ENCODE measurements at places on chromosomes 5 and 9.
A peak's percentile ranks its signal among the peaks of the same experiment; 100 is the strongest.

DNA sequence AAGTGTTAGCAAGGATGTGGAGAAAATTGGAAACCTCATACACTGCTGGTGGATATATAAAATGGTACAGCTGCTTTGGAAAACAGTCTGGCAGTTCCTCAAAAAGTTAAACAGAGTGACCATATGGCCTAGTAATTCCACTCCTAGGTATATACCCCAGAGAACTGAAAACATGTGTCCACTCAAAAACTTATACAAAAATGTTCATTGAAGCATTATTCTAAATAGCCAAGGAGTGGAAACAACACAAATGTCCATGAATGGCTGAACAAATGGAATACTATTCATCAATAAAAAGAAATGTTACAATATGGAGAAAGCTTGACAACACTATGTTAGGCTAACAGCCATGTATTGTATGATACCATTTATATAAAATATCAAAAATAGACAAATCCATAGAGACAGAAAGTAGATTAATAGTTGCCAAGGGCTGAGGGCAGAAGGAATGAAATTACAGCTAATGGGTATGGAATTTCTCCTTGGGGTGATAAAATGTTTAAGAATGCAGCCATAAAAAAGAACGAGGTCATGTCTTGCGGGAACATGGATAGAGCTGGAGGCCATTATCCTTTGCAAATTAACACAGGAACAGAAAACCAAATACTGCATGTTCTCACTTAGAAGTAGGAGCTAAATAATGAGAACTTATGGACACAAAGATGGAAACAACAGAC, 33.6 kb upstream of the FBP1 start:
- DNase-seq, result no peak

DNA sequence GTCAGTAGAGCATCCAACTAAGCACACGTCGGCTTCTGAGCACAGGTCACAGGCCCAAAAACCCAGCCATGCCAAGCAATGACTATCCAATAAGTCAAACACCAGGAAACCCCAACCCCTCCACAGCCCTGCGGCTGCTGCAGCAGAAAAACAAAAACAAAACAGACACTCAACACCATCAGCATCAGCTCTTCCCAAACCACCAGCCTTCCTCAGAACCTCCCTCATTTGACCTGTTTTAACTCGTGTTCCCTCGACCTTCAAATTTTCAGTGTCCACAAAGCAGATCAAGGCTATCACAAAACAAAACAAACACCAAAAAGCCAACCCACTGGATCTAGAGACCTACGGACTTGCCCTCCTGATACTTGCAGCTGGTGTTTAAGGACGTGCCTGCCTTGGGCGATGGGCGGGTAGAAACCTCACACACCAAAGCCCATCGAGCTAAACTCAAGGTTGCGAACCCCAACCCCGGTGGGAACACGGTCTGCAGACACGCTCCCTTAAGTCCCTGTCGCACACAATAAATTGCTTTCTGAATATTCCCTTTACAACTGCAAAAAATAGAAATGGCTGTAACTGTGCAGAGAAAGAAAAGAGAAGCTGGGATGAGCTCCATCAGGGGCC, 247.1 kb upstream of the ANKRD55 start:
- peak; percentile 36 for DNase-seq

GRCh38 chr5:93596676-93597490, 13.9 kb downstream of the NR2F1 start:
- DNase-seq, result no peak

- DNase-seq, result no peak
Observed at GRCh38 chr5:59367791-59368394, 525.6 kb downstream of the PDE4D start.

- no peak for DNase-seq
Observed at GRCh38 chr5:147530530-147531389, 20.9 kb upstream of the DPYSL3 start.

DNA sequence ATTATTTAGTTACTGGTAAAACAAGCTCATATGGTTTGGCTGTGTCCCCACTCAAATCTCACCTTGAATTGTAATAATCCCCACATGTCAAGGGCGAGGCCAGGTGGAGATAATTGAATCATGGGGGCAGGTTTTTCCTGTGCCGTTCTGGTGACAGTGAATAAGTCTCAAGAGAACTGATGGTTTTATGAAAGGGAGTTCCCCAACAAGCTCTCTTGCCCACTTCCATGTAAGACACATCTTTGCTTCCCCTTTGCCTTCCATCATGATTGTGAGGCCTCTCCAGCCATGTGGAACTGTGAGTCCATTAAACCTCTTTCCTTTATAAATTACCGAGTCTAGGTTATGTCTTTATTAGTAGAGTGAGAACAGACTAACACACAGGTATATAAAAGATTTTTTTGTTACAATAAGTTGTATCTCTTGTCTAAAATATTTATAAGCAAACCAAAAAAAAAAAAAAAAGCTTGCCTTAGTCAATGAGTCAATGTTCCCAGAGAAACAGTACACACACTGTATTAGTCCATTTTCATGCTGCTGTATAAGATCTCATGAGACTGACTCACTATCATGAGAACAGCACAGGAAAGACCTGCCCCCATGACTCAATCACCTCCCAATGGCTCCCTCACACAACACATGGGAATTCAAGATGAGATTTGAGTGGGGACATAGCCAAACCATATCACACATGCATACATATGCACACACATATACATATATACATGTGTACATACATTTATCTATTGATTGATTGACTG, 138.3 kb downstream of the BASP1 start:
- DNase-seq, result no peak

GRCh38 chr9:89811886-89812450, 207.2 kb downstream of the GADD45G start:
- no peak for DNase-seq

- no peak for DNase-seq
Observed at GRCh38 chr9:4784403-4784802, 8.3 kb upstream of the RCL1 start.

- DNase-seq, result no peak
Observed at GRCh38 chr5:171314728-171315385, 5.8 kb downstream of the TLX3 start.

DNA sequence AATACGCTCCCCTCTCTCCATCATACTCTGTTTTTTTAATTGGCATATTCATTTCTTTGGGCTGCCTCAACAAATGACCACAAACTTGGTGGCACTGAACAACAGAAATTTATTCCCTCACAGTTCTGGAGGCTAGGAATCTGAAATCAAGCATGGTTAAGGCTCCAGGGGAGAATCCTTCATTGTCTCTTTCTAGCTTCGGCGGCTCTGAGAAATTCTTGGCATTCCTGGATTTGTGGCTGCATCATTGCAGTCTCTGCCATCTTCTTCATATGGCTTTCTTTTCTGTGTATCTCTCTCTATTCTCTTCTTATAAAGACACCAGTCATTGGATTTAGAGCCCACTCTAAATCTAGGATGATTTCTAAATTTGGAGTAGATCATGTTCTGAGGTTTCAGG, 10.9 kb upstream of the SLC24A2 start:
- DNase-seq, result no peak

DNA sequence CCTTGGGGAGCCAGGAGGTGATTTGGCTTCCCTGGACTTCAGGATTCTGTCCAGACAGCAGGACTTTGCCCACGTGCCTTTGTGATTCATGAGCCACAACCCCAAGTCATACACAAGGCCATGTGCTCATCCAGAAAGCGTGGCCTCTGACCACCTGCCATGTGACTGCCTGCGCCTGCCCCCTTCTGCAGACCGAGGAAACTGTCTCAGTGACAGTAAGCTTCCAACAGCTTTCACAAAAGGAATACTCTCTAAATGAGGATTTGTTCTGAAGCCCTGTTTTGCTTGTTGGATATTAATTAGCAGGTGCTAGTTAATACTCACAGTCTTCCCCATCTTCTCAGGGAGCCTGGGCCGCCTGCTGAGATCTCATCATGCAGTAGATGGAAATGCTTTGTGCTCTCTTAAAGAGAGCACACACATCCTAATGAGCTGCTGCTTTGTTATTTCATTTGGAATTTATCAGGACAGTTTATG, 36.9 kb upstream of the ANGPTL2 start:
- no peak for DNase-seq

- no peak for DNase-seq
Observed at GRCh38 chr5:34598177-34598794, 57.8 kb upstream of the RAI14 start.

DNA sequence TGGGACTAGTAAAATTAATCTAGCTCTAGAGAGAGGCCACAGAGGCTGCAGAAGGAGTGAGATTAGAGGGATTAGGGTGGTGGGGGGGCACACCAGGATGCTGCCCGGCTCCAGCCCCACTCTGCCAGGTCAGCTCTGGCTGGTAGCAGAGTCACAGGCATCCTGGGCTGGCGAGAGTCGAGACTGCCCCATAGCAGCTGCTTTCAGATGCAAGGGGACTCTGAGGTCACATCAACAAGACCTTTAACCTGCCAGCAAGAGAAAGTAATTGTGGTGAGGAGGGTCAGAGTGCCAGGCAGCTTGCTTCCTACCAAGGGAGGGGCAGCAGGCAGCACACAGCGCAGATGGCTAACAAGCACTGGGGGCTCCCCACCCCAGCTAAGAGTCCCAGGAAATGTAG, 7.5 kb downstream of the EPB41L4B start:
- DNase-seq, result no peak

- no peak for DNase-seq
Observed at GRCh38 chr5:79829260-79829659, 139.6 kb downstream of the CMYA5 start.

GRCh38 chr5:72167257-72167656, 60.0 kb downstream of the MAP1B start:
- no peak for DNase-seq

GRCh38 chr5:83249156-83249555, 171.8 kb downstream of the XRCC4 start:
- no peak for DNase-seq

GRCh38 chr9:86968258-86968920, 21.1 kb upstream of the GAS1 start:
- DNase-seq, result no peak

DNA sequence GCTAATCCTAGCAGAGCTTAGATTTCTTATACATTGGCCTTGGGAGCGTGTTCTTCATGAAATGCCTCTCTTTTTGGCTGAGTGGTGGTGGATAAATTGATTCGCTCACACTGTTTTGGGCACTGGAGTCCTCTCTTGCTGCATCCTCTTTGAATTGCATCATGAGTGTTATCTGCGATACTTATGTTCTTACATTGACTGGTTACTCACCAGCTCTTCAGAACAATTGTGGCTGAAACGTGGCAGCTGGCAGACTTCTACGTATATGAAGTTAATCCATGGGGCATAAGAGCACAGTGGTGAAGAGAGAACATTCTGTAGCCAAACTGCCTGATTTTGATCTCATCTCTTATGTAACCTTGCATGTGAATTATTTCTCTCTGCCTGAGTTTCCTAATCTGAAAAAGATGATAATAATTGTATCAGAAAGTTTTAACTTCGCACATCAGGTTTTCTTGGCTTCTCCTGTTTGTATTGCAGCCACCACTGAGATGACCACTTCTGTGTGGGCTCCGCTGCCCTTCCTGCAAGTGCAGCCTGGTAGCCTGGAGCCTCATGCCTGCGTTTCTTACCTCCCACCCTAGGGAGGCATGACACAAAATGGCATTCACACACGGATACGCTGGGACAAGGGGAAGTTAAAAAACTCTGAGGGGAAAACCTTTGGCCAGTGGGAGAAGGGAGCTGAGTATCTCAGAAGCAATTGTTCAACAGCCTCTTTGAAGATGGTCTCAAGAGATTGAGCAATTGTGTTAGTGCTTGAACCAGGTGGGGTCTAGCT, 295.2 kb downstream of the ARHGAP26 start:
- DNase-seq, result no peak

DNA sequence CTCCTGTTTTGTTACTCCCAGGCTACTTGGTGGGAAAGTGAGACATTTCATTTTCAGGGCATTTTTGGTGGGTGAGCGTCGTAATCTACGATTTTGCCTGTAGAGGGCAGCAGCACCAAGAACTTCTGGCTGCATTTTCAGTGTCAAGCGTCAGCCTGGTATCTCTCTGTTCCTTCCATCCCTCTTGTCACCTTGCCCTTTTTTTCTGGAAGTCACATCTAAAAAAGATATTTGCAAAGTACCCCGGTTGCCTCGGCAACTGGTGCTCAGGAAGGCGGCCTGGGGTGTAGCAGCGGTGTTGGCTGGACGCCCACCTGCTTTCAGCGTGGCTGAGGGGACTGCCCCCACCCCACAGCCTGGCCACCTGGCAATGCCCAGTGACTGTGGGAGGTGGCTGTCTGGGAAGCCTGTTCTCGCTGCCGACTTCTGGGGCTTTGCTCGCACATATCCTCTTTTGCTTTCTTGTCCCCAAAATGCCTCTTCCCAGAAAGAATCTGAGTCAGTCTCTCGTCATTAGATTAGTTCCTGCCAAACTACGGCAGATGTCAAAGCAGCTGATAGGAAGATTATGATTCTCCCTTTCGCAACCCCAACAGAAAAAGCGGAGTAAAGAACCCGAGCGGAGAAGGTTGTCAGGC, 84.5 kb downstream of the ACER2 start:
- DNase-seq, result no peak

DNA sequence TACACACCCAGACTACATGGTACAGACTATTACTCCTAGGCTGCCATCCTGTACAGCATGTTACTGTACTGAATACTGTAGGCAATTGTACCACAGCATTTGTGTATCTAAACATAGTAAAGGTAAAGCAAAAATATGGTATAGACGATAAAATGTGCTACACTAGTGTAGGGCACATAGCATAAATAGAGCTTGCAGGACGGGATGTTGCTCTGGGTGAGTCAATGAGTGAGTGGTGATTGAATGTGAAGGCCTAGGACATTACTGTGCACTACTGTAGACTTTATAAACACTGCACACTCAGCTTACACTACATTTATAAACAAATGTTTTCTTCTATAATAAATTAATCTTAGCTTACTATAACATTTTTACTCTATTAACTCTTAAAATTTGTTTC, 25.6 kb downstream of the ANKRD55 start:
- no peak for DNase-seq

- no peak for DNase-seq
Observed at GRCh38 chr5:23675456-23675855, 168.0 kb downstream of the PRDM9 start.

- no peak for DNase-seq
Observed at GRCh38 chr9:96086936-96087571, 211.6 kb downstream of the ERCC6L2 start.

- no peak for DNase-seq
Observed at GRCh38 chr5:66717455-66718373, 121.5 kb downstream of the MAST4 start.

GRCh38 chr9:95105519-95106287, 211.8 kb downstream of the FANCC start:
- no peak for DNase-seq

GRCh38 chr9:84862810-84863287, 193.3 kb downstream of the NTRK2 start:
- no peak for DNase-seq

- DNase-seq, result no peak
Observed at GRCh38 chr5:159317849-159318248, 12.4 kb downstream of the IL12B start.

DNA sequence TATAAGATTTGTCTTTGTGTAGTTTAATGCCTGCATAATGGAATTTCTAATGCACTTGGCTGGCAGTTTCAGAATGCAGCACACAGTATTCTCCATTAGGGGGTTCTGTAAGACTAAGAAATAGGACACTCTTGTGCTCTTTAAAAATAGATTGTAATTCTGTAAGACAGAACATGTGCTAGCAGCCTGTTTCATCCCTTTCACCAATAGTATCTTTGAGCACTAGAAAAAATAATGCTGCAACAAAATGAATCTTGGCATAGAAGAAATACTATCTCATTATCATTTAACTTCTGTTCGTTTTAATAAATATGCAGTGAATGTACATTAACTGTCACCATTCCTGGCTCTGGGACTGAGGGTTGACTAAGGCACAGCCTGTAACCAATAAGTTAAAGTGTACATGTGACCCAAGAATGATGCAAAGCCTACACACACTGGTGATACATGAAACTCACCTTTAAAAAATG, 23.8 kb upstream of the ZNF622 start:
- no peak for DNase-seq

All from T-helper 22 cell (primary cell).